ENCODE measurements at places on chromosomes 13 and 19.

DNA sequence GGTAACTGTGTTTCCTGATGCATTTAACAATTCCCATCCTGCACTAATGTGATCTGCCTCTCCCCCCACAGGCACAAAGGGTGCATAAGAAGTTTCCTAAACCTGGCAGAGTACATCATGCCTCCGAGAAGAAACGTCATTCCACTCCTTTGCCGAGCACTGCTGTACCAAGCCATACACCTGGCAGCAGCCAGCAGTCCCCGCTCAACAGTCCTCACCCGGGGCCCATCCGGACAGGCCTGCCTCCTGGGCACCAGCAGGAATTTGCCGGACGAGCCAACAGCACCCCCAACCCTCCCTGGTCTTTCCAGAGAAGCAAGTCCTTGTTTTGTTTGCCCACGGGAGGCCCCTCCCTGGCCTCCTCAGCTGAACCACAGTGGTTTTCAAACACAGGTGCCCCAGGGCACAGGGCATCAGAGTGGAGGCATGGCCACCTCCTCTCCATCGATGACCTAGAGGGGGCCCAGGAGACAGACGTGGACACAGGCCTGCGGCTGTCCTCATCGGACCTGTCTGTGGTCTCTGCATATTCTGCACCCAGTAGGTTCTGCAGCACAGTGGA is 58.3 kb downstream of the FAM124A start:
- DNase-seq: no peak

- DNase-seq: no peak
Observed at GRCh38 chr13:75506018-75506417, 24.0 kb upstream of the TBC1D4 start.

DNA sequence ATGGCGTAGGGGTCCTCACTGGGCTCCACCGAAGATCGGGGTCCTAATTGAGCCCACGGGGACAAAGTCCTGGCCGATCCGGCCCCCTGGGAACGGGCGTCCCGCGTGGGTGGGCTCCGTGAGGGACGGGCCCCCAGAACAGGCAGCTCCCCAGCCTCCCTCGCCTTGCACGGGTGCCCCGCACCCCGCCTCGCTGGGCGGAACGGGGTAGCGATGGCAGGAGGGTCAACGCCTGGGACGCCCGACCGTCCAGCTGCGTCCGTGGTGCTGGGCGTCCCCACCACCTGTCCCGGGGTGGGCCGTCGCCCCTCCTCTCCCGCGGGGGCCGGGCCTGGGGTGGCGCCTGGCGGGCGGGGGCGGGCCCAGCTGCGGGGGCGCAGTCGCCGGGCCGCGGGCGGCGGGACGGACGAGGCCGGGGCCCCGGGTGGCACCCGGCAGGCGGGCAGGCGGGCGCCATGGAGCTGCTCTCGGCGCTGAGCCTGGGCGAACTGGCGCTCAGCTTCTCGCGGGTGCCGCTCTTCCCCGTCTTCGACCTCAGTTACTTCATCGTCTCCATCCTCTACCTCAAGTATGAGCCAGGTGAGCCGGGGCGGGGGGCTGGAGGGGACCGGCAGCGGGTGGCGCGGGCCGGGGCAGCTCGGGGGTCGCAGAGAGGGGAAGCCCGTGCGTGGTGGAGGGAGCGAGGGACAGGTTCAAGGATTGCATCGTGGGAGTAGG is at the start of gene TMEM38A:
Gene TMEM38A (plus strand): TSS at position 377 of the 717 bp plus-strand sequence. CDS start 79 bp downstream, at position 456.
- peak; percentile 58 for DNase-seq

GRCh38 chr13:28338006-28338574 is 156.8 kb downstream of the FLT1 start:
- DNase-seq: no peak

GRCh38 chr13:100106005-100106404 is 17.1 kb downstream of the PCCA start:
- DNase-seq: no peak

- DNase-seq: peak; percentile 30
Observed at GRCh38 chr13:23202383-23202782, 21.6 kb downstream of the SGCG start.
